Neural crest cell (in vitro differentiated cells): ENCODE measurements at places on chromosomes 1 and 21. TPM values are rescaled to one million over a fixed set of nuclear protein-coding genes. Genes with fewer than 3 reads are reported as not detected.

GRCh38 chr1:88825721-88826120, 65.6 kb downstream of the GTF2B start:
- DNase-seq = no peak

- DNase-seq = no peak
These were observed 107.0 kb downstream of the NRIP1 start for GRCh38 chr21:14957836-14958235.

DNA sequence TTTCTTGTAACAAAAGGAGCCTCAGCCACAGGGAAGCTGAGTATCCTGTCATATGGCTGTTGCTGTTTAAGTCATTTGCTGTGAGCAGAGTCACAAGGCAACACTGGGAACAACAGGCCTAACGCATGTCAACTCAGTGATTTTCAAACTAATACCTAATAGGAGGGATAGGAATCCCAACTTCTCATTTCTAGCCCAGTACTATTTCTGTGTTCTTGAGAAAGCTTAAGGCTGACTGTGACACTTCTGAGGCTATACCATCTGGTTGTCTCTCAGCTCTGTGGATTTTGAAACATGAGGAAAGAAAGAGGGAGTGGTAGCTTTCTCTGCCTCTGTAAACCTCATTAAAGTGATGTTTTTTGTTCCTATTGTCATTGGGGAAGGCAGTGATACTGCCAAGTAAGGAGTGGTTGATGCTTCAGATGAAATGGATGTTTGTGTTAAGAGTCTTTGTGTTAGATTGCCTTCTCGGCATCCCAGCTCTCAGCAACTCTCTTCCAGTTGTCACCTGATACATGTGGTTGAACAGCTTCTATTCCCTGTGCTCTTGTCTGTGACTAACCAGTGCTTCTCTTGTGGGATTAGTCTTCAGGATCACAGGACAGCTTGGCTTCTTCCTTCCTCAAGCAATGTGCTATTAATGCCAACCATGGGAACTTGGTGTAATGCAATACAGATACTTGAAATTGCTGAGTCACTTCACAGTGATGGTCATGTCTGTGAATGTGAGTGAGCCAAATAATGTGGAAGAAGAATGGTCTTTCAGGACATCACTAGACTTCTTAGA, 166.8 kb upstream of the IVNS1ABP start:
- no peak for DNase-seq

DNA sequence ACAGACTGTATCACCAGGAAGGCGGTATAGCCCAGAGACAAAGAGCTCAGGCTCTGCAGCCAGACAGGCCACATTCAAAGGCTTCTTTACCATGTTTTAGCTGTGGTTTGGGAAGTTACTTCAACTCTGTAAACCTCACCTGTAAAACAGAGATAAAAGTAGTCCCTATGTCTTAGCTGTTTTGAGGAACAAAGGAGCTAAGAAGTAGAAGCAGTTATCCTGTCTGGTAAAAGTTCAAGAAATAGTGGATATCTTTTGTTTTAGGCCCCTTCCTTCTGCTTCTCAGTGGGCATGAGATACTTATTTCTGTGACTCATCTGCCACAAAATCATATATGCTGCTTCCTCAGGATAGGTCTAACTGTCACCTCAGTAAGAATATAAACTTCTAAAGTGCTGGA, 6.5 kb downstream of the CD34 start:
- no peak for DNase-seq

DNA sequence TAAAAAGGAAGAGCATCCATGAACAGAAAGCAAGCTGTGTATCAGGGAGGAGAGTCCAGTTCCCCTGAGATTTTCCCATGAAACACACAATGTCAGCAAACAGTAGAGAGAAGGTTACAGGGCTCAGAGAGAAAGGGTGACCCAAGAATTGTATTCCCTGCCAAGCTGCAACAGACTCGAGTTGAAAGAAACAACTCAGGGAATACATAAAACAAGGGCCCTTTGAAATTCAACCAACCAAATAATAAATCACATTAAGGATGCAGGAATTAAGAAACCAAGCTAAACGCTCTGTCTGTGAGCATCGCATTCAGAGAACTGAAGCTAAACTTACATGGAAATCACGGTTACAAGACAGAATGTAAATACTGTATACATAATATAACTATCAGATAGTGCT, 20.2 kb downstream of the S100A16 start:
- no peak for DNase-seq

- no peak for DNase-seq
These were observed 55.7 kb downstream of the GIPC2 start for GRCh38 chr1:78101514-78101913.

DNA sequence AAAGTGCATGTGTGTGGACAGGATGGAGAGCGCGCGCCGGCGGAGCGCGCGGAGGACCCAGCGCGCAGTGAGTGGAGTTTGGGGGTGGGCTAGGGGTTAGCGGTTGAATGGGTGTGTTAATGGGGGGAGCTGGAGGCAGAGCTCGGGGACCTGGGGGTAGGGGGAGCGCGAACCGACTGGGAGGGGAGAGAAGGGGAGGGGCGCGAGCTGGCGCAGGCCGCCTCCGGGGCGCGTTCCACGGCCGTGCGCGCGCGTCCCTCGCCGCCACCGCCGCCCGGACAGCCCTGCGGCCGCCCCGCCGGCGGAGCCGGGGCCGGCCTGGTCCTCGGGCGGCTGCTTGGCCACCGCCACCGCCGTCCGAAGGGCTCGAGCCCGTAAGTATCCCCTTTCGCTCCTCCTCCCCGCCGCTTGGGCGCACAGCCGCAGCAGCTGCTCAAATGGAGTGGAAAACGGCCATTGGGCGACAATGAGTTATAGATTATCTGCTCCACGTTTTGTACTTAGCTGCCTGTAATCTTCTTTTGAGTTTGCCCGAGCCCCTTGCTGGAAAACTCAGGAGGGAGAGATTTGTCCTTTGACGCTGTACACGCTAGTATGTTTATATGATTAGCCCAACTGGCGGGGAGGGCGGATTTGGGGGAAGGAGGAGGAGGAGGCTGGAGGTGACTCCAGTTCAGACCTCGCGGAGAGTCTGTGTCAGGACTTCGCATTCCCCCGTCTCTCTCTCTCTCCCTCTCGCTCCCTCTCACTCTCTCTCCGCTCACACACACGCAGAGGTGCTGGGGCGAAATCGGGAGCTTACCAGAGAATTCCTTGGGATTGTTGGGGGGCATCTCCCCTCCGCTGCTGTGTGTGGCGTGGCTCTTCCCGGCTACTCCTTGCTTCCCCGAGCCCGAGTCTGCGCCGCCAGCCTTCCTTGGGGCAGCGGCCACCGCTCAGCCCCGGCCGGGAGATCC, at the start of gene ADGRL2:
Gene ADGRL2 (plus strand): TSS at position 240 of the 956 bp plus-strand sequence. CDS start 36,051 bp downstream, outside the sequence.
- DNase-seq = peak; percentile 70

DNA sequence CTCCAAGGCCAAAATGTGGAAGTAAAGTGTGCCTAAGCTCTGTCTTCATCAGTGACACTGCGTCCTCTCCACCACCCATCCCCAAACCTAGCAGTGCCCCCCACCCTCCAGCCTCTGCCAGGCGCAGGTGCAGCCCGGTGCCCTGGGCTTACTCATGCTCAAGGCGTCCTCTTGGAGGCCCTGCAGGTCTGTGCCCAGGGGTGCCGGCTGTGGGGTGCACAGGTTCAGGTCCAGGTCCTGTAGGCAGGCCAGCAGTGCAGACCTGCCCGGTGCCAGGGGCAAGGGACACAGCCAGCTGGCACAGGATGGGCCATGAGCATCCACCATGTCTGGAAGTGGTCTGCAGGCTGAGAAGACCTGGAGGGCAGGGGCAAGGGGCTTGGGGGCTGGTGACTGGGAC, 5.1 kb downstream of the ZNF683 start:
- DNase-seq = no peak

- DNase-seq = no peak
These were observed 43.1 kb downstream of the OR10J5 start for GRCh38 chr1:159492575-159493323.

GRCh38 chr1:205452933-205453332, 2.9 kb downstream of the BLACAT1 start:
- no peak for DNase-seq

- no peak for DNase-seq
These were observed 34.8 kb downstream of the ZMYND12 start for GRCh38 chr1:42420911-42421585.

DNA sequence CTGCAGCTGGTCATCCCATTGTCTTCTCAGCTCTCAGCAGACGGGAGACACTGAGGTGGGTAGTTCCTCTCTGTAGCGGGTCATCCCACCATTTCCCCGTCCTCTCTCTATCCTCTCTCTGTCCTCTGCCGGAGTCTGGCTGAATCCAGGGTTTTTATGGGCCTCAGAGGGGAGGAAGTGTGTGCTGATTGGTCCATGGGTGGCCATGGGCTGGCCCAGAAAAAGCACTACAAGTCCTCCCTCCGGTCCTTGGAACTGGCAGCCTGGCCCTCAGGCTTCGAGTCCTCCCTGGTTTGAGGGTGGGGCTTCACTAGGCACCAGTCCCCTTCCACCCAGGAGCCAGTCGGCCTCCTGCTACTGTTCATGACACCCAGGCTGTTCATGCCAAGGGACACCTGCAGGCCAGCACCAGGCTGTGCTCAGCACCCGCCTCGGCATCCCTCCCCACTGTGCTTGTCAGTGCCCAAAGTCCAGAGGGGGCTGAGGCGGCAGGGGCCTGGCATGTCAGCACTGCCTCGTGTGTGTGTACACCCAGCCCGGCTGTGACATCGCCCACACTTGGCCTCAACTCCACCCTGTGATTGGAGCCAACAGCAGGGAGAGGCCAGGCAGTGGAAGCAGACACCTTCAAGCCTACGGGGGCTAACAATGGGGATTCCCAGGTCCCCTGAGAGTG, 23.0 kb upstream of the LRRC8C start:
- no peak for DNase-seq

DNA sequence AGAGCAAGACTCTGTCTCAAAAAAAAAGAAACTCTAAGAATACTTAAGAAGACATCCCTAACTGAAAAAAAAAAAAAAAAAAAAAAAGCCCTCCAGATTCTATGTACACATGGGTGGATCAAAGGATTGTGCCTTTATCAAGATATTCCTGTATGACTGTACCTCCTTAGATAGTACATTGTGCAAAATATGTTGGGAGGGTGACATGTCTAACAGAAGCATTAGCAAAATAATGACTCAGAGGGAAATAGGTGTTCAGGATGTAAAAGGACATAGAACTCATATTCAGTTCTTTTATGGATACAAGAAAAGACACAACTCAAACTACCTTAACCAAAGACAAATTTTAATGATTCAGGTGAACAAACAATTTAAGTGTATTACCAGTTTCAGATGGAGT, 269.8 kb upstream of the KAZN start:
- no peak for DNase-seq

GRCh38 chr21:34843562-34843961, 174.8 kb downstream of the CLIC6 start:
- DNase-seq = no peak

- DNase-seq = no peak
These were observed 25.2 kb downstream of the NHLH2 start for GRCh38 chr1:115815694-115816093.

GRCh38 chr1:100045206-100045605, 75.4 kb downstream of the SLC35A3 start:
- no peak for DNase-seq

GRCh38 chr1:228245111-228245510, 37.3 kb downstream of the OBSCN start:
- no peak for DNase-seq

- DNase-seq = no peak
These were observed 19.1 kb upstream of the ATF3 start for GRCh38 chr1:212589446-212589845.

DNA sequence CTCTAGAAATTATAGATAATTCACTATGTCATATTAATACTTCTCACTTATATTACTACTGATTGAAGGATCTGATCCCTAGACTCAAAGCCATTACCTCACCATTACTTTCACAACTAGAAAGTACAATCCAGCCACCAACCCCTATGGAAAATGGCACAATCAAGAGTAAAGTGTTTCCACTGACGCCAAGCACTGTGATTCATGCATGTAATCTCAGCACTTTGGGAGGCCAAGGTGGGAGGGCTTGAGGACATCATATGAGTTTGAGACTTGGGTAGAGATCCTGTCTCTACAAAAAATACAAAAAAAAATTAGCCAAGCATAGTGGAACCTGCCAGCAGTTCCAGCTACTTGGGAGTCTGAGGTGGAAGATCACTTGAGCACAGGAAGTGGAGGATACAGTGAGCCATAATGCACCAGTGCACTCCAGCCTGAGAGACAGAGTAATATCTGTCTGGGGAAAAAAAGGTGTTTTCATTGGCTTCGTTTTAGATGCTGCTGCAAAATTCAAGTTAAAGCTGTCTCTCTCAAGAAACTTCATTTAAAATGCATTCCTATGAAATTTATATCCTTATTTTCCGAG, 126.5 kb downstream of the AKT3 start:
- DNase-seq = no peak

DNA sequence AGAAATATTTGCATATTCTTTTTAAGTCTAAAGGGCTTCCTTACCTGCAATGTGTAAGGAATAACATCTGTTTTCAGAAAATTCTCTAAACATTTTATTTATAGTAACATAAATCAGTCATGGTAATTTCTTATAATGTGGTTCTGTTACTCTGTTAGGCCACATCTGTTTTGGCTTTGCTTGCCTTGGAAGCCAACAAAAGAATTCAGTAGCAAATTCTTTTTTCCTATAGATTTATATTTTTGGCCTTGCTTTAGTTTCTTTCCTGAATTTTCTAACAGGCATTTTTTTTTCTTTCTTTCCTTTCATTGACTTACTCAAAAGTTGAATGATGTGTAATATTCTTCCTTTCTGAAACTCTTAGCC, 72.2 kb downstream of the OSBPL9 start:
- DNase-seq = no peak

DNA sequence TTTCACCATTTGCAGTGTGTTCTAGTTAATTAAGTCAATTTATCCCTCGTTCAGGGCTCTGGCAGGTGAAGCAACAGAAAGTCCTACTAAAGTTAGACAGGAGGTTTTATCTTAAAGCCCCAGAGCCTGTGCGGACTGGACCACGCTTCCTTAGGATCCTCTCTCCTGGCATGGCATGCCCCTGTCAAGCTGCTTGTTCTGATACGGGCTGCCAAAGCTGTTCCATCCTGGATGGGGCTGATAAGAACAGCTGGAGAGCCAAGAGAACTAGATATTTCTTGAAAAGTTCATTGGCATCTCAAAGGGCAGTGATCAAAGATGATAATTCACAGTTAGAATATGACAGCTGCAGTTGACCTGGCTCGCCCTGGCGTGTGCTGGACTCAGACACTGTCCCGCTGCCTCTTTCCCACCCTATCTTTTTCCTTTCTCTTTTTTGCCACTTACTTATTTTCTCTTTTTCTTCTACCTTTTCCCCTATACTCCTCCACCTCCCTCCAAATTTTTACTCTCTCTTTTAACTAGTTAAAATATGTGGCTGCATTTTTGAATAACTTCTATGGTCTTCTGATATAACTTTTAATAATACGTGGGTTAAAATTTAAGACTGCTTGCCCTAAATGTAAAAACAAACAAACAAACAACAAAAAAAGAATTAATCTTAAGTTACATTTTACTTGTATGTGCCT, 96.7 kb downstream of the ABCA4 start:
- no peak for DNase-seq

The NBPF19 gene
- 14.1 and 16.1 TPM in 2 replicates for total RNA-seq

The KCNE2 gene
- 0.39 and 0.61 TPM in 2 replicates for total RNA-seq

The UBASH3A gene
- not detected in 2 replicates for total RNA-seq

The SPRR1A gene
- total RNA-seq = not detected in 2 replicates

The SPOCD1 gene
- 0.56 and 0.61 TPM in 2 replicates for total RNA-seq

The CFHR5 gene
- not detected in 2 replicates for total RNA-seq

The COL6A1 gene
- 118 and 120 TPM in 2 replicates for total RNA-seq

The TFF2 gene
- not detected in 2 replicates for total RNA-seq
